NCI-H1092 treated with DMSO at 0.1 percent for 48 hours (cell line): ENCODE measurements at places on chromosomes 2 and 18.
A peak's percentile ranks its signal among the peaks of the same experiment; 100 is the strongest.

GRCh38 chr2:9889812-9890261 lies 46.6 kb downstream of the TAF1B start:
- no peak for DNase-seq

DNA sequence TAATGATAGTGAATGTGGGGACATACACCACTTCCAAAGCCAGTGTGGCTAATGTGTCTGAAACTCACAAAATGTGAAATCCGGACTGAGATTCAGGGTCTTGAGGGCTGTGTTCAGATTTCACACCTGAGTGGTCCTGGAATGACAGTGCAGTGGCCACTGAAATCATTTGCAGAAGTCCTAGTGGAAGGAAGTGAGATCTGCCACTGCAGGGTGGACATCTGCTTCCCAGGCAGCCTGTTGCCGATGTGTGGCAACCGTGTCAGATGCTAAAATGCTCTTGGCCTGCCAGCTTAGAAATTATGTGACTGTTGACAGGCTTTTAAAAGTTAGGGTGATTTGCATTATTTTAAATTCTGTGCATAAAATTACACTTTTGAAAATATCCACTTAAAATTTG lies 77.8 kb upstream of the TMEM200C start:
- no peak for DNase-seq

DNA sequence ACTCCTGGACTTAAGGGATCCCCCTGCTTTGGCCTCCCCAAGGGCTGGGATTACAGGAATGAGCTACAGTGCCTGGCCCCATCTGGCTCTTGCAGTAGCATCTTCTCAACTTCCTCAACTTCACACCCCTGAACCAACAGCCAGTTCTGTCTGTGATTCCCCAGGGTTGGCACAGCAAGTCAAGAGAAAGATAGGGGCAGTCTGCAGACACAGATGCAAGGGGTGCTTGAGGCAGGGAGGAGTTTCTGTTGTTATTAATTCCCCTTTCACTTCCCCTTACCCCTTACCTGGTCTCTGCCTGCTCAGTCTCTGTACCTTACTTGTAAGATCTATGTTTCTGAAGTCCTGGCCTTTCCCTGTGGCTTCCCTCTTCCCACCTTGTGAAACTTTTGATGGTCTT lies 54.1 kb upstream of the MEX3C start:
- DNase-seq, result no peak

GRCh38 chr2:177501186-177501585 lies 108.6 kb downstream of the AGPS start:
- DNase-seq, result no peak

- DNase-seq, result no peak
Observed at GRCh38 chr18:22200611-22201225, 31.3 kb downstream of the GATA6 start.

- no peak for DNase-seq
Observed at GRCh38 chr2:178367344-178367743, 83.6 kb downstream of the PRKRA start.

- DNase-seq, result no peak
Observed at GRCh38 chr2:40511661-40512213, 59.8 kb upstream of the SLC8A1 start.

GRCh38 chr2:38076710-38077430 lies 919 bp upstream of the CYP1B1 start:
- DNase-seq, result peak; percentile 3

DNA sequence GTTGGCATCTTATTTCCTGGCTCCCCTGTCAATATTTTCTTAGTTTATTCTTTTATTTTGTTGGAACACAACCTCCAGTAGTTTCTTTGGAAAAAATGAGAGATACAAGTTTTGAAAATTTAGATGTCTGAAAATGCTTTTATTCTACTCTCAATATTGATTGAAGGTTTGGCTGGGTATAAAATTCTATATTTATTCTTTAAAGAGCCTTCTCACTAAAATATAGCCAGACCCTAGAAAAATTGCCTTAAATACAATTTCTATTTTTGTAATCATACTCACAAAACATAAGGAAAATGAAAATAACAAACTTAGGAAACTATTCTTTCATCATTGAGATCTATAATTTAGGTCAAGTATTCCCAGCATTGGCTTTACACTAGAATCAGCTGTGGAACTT lies 103.7 kb downstream of the CYP26B1 start:
- DNase-seq, result no peak

GRCh38 chr18:47260120-47260923 lies 8.9 kb upstream of the SKOR2 start:
- peak; percentile 12 for DNase-seq

- DNase-seq, result no peak
Observed at GRCh38 chr18:47149457-47150028, 757 bp downstream of the HDHD2 start.

DNA sequence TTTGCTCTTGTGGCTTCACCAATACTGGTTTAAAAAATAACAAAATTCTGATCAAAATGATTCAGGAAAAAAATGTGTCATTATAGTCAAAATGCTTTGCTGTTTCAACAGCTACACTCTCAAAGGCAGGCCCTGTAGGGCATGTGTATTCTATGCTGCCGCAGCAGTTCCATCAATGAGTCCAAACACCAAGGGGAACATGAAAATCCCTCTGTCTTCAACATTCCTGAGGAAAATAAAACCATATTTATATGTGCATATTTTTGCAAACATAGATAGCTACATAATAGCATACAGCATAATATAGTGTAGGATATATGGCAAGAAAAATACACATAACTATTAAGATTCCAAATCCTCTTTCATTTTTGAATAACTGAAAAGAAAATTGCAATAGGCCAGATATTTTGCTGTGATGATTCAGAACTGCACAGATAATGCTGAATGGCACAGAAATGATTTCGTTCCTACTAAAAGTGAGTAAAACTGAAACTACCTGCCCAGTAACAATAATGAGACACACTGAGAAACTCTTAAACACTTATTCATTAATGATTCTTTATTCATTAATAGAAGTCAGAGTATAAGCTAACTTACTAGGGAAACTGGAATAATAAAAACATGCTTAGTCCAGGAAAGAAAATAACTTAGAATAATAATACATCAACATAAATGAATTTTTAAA lies 343.8 kb downstream of the SUCLG1 start:
- DNase-seq, result no peak

DNA sequence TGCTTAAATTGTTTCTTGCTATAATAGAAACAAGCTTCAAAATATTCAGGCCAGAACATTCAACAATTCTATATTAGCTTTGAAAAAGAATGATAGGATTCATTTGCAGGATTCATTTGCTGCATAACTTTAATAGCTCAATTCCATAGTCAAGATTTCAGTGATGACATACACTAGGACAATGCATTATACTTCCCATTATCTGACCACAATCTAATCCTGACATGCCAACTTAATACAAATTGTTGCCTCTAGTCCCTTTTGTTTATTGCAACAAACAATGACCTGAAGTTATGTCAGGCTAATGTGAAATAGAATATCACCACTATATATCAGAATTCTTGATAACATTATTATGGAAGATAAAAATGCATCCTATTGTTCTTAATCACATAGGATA lies 169.4 kb downstream of the DNAH7 start:
- no peak for DNase-seq

- DNase-seq, result no peak
Observed at GRCh38 chr2:8694737-8695136, 12.9 kb downstream of the ID2 start.

GRCh38 chr2:227739351-227739750 lies 6.3 kb upstream of the SCYGR8 start:
- DNase-seq, result no peak

- DNase-seq, result no peak
Observed at GRCh38 chr2:80365762-80366161, 61.2 kb upstream of the LRRTM1 start.

GRCh38 chr18:49961271-49961670 lies 147.9 kb upstream of the ACAA2 start:
- DNase-seq, result no peak

DNA sequence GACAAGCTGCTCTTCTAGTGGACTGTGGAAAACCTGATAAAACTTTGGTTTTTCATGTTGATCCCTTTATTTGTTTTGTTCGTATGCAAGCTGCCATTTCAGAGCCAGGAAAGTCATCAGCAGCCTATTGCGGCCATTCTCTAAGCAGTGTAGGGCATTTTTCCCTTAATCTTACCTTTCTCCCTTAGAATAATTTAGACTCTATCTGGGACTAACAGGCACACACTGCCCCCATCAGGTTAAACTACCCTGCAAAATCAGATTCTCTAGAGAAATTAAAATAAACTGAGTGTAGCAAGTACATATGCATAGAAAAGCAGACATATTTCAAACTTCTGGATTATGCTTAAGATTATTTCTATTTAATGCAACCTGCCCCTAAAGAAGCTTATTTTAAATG lies 347.5 kb downstream of the METTL4 start:
- peak; percentile 5 for DNase-seq

GRCh38 chr2:164823126-164823525 lies 18.5 kb downstream of the COBLL1 start:
- DNase-seq, result no peak

GRCh38 chr2:199631129-199631528 lies 173.4 kb upstream of the SATB2 start:
- DNase-seq, result peak; percentile 6

- no peak for DNase-seq
Observed at GRCh38 chr2:198930170-198930569, 527.6 kb downstream of the SATB2 start.

- no peak for DNase-seq
Observed at GRCh38 chr2:112708968-112709367, 11.9 kb upstream of the NT5DC4 start.

DNA sequence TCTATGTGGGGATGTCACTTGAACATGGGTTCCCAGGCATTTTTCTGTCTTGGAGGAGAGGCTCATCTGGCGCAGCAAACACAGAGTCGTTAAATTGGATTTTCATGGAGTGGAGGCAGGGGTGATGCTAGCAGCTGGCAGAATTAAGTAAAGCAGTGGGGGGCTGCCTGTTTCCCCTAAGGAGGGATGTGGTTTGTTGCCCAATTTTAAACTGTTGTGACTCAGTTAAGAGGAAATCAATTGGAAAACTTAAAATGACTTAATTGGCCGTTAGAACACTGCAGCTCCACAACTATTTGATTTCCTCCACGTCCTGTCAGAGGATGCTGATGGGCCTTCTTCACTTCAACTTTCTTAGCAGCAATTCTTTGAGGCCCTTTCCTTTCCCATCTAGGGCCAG lies 354.1 kb upstream of the ATP5MC3 start:
- no peak for DNase-seq

DNA sequence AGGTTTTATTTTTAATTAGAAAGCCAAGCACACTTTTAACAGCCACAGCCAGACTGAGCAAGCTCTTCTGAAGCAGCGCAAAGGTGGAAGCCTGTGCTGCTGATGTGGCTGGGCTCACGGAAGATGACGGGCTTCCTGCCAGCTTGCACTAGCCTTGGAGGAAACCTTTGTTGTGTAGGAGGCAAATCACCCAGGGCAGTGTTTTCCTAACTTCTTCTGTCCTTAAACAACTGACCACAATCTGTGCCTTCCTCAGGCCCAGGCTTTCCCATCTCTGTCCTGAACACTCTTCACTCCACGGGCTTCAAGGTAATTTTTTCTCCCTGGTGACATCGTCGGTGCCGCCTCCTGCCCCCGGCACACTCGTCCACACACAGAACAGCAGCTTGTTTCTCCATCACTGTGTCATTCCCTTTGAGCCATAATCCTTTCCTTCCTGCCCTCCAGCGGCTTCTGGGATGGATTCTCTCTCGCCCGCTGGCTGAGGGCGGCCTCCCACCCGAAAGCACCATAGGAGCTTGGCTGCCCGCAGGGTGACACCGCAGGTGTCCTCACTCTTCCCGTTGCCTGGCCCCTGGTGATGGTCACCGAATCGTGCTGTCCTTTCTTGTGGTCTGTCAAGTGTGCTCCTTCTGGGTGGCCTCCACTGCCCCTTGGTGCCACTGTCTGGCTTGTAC lies 31.1 kb upstream of the INHBB start:
- peak; percentile 0 for DNase-seq

DNA sequence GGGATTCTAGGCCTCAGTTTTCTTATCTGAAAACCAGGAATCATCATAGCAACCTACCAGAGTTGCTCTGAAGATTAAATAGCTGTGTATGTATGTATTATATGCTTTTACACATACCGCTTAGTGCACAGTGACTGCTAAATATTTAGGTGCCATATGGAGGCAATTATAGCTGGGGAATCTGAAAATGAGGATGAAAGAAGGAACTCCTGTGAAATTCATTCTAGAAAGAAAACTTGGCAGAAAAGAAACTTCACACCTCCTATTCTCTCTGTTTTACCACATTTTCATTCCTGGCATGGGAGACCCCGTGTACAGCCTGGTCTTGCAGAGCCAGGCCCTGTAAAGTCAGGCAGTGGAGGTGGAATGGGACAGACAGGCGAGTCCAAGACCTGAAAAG lies 862.4 kb downstream of the CNTNAP5 start:
- DNase-seq, result no peak

DNA sequence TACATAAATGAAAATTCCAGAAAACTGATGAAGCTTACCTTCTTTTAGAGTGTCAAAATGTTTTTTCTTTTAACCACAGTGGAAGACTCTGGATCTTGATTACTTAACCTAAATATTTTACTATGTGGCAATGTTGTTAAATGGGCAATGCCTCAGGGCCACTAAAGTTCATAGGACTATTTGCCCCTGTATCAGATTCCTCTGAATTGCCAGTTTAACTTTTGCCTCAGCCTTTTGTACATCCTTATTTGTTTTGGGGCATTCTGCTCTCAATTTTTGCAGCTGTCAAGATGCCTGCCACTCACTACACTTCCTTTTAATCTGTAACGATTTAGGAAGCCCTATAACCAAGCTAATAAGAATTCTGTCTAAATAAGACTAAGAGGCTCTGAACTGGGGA lies 31.7 kb upstream of the SERTAD2 start:
- no peak for DNase-seq

GRCh38 chr18:74397572-74397971 lies 59.5 kb downstream of the DIPK1C start:
- DNase-seq, result no peak

DNA sequence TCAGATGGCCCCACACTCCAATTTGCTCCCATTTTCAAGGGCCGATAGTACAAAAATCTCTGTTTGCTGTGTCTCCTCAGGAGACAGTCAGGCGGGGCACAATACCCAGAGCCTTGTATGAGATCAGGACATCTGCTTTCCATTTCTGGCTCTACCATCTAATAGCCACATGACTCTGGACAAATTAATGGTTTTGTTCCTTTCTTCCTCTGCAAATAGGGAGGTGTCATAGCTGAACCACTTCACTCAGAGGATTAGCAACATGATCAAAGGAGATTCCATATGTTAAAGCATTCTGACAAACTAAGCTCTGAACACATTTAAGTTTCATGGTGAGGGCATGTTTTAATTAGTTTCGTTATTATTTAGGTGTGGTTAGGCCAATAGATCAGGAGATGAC lies 602.1 kb upstream of the SYT4 start:
- DNase-seq, result no peak

DNA sequence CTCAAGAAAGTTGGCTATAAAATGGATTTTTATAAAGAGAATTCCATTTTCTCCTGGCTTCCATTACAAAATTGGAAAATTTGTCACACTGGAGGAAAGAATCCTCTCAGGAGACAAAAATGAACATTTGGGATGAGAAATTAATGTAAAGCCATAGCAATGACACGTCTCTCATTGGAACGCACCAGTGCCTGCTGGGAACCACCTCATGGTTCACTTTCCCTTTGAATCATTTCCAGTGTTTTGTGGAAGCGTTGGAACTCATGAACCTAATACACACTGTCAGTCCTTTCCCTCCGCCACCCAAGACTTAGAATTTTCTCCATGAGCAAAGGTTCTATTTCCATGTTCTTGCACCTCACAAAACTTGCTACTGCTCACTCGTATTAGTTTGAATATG lies 21.0 kb upstream of the NRP2 start:
- DNase-seq, result no peak

GRCh38 chr2:237651761-237652160 lies 24.4 kb downstream of the LRRFIP1 start:
- no peak for DNase-seq

GRCh38 chr2:233901367-233901766 lies 15.8 kb upstream of the TRPM8 start:
- DNase-seq, result no peak
